ENCODE measurements at places on chromosomes 2 and 18.

DNA sequence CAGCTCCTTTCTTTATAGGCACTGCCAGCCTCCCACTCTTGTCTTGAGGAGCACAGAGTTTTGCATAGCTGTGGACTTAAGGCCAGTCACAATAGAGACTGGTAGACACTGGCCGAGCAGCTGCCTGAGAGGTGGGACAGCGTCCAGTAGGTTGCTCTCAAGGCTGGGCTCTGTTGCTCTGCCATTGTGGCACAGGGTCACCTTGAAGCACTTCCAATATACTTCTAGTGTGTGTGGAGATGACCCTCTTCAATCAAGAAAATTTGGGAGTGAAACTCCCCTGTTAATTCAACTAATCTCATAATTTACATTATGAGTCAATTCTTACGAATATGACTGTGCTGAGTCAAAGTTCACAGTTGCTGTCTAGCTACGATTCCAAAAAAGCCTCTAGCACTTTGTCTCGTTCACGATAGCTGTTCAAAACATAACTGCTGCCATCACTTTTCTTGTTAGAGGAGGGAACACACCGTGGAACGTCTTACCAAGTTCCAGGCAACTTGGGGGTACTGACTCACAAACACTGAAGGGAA is 636.2 kb downstream of the EPHA4 start:
- peak; percentile 9 for DNase-seq

GRCh38 chr18:830315-830901 is 18.4 kb upstream of the YES1 start:
- DNase-seq, result peak; percentile 67

GRCh38 chr18:25074925-25075324 is 277.0 kb downstream of the ZNF521 start:
- DNase-seq, result no peak

- DNase-seq, result no peak
Observed at GRCh38 chr2:238425505-238425978, 1.2 kb upstream of the ASB1 start.

DNA sequence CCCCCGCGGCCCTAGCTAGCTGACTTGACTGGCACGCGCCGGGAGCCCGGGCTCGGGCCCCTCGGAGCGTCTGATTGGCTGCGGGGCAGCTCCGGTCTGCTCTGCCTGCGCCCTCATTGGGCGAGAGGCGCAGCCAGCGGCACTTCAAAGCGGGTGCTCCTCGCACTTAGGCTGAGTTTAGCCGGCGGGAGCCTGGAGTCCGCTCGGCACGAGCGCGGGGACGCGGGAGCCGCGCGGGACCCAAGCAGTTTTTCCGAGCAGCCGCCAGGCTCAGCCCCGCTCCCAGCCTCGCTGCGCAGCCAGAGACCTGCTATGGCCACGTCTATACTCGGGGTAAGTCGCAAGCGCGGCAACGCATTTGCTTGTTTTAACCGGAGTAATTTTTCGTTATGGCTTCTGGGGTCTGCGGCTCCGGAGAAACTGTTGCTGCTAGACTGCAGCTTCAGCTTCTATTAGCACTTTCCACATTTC is at the start of gene SP9:
Gene SP9 (plus strand): TSS at position 174 of the 471 bp plus-strand sequence. CDS start 139 bp downstream, at position 313.
- peak; percentile 46 for DNase-seq

- DNase-seq, result no peak
Observed at GRCh38 chr2:229635371-229635680, 79.0 kb downstream of the DNER start.

DNA sequence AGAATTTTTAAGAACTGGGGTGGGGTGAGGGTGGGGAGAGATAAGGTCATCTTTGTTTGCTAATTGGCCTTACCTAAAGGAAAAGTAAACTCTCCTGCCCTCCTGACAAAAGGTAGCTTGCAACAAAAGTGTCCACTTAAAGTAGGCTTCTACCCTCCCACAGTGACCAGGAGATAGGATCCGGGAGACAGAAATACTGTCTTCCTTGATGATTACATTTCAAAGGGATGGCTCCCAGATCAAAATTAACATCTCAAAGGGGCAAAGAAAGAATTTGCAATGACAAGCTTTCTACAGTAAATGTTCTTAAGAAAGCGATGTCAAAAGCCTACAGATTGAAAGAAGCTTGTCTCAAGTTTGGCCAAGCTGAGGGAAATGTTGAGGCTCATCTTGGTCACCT is 775.3 kb downstream of the CPS1 start:
- no peak for DNase-seq

DNA sequence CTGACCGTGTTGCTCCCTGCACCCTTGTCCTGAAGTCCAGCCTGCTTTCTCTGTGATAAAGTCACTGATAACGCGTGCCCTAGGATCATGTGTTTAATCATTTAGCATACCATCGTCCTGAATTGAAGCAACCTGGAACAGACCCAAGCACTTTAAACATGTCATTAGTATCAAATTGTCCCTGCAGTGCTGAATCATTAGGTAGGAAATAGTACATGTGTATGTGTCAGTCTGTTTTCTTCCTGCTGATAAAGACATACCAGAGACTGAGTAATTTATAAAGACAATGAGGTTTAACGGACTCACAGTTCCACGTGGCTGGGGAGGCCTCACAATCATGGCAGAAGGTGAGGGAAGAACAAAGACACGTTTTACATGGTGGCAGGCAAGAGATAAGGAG is 2.8 kb downstream of the ASB18 start:
- DNase-seq, result no peak

DNA sequence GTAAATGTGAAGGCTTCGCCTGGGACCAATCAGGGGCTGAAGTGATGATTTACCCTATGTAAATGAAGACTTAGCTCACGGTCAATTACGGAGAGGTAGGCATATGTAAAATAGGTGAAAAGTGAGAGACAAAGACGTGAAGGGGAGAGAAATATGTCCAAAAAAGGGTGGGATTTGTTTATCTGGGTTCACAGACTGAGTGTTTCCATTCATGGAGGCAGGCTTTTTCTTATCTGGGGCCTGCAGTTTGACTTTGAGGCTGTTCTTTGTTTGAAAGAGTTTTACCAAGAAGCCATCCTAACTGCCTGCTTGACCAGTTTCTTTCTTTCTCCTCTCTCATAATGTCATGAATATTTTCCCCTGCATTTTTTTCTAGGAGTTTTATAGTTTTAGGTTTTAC is 202.7 kb downstream of the NYAP2 start:
- DNase-seq, result no peak

DNA sequence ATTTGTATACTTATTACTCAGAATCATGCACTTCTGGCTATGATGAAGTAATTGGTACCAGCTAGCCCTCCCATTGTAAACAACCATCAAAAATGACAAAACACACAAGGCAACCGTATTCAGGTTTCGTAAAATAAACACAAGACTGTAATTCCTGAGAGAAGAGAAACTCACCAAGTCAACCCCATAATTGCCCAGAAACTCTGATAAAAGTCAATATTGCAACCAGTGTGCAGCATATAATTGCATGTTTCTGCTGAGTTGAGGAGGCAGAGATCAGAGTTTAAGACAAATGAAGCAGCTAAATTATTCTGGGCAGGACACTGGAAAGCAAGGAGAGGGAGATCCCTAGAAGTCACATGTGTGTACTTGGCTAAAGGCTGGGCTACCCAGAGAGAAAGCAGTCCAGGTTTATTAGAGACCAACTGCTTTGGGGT is 90.3 kb downstream of the ROCK2 start:
- peak; percentile 28 for DNase-seq

DNA sequence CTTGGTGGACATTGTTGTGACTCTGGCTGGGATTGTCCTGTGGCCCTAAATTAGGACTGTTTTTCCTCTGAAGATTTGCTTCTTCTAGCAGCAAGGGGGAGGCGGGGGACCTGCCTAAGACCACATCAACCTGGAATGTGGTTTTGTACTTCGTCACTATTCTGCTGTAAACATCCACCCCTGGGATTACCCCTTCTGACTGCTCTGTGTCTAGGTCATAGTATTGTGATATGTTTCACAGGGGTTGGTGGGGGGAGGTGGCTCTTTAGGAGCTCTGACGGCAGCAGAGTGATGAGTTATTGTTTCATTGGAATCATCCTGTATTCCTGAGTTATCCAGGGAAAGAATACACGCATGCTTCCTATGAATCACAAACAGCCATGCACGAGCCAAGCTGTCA is 226.4 kb upstream of the MYT1L start:
- no peak for DNase-seq

DNA sequence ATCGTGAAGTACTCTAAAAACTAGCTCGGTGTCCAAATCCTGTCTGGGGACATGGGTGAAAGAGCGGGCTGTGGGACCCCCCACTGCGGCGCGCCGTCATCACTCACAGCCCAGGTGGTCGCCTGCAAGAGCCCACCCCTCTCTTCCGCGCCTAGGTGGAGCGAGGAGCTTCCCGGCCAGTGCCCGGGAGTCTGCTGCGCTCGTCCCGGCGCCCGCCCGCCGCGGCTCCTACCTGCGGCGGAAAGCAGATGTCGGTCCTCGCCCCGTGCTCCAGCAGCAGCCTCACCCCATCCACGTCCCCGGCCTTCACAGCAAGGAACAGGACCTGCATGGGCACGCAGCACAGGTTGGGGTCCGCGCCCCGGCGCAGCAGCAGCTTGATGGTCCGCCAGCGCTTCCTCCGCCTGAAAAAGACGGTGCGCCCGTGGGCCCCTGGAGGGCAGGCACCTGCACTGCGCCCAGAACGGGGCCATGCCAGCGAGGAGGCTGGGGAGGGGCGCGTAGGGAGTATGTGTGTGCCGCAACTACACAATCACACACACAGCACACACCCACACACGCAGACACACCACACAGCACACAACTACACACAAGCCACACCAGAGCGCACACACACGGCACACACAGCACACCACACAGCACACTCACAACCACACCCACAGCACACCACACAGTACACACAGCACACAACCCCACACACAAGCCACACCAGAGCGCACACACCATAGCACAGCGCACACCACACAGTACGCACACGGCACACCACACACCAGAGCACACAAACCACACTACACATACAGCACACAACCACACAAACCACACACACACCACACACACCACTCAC is 37.4 kb downstream of the ANKMY1 start:
- no peak for DNase-seq

DNA sequence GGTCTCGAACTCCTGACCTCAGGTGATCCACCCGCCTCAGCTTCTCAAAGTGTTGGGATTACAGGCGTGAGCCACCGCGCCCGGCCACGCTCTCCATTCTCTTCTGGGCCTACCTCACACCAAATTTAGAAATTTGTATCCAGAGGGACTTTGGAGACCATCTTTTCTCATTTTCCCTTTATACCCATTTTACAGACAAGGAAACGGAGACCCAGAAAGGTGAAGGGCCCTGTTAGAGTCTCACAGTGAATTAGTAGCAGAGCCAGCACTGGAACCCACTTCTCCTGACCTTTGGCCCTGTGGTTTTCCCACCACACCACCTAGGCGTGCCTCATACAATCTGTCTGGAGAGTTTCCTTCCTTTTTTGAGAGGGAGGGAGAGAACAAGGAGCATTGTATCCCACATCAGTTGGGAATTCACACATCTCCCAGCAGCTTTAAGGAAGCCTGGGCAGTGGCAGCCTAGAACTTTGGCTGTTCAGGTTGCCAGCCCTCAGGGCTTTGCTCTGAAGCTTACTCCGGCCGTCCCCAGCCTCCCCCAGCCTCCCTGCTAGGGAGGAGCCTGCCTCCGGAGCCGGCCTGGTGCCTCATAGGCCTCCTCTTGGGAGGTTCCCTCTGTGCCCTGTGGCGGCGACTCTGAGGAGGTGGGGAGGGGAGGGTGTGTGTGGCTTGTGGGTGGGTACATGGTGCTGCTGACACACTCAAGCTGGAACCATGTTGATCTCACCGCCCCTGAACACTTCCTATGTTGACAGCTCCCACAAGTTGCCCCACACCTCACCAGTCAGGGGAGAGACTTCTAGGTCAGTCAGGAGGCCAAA is 13.8 kb downstream of the FOSL2 start:
- DNase-seq, result peak; percentile 51

- no peak for DNase-seq
Observed at GRCh38 chr18:78228974-78229373, 750.6 kb upstream of the SALL3 start.

- DNase-seq, result no peak
Observed at GRCh38 chr2:10079870-10080535, at the start of gene CYS1. TSS of gene CYS1 (minus strand) at chr2:10080411. CDS start at chr2:10080223, 188 bp downstream.

- no peak for DNase-seq
Observed at GRCh38 chr2:127811397-127812321, 688 bp upstream of the WDR33 start.

- DNase-seq, result no peak
Observed at GRCh38 chr18:57859314-57859713, 56.2 kb upstream of the ATP8B1 start.

GRCh38 chr18:26756556-26756955 is 109.0 kb downstream of the AQP4 start:
- DNase-seq, result no peak

- DNase-seq, result no peak
Observed at GRCh38 chr2:8565399-8566154, 116.3 kb upstream of the ID2 start.

All from IMR-90 (cell line).